ENCODE measurements at places on chromosomes 2 and 18.

DNA sequence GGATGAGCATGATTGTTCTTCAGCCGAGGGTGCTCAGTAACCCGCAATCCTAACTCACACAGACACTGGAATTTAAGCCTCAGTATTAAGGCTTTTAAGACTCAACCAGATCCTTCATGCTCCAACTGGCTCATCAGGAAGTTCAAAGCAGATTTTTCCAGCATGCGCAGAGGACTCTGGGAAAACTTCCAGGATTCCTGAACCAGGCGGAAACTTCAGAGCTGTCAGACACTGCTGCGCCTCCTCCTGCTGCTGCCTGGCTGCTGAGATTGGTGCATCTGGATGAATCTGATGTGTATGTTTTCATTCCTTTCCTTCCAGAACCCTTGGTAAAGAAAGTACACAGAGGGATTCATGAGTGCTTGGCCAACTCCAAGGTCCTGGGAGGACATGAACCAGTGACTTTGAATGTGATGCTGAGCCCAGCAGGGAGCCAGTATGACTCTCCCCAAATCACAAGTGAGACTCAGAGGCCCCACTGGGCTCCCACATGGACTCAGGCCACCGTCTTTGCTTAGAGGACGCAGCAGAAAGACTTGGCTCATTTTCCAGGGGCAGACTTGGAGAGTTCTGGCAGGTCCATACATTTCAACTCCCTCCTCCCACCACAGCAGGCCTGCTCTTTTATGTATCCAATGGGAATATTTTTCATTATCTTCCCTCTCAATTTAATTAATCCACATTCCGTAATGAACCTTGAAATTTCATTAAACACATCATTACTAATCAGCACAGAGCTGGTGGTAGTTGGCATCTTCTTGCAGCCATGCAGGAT is 143.5 kb upstream of the HDAC4 start:
- no peak for DNase-seq

- DNase-seq, result no peak
These were observed 144.6 kb upstream of the SATB2 start for GRCh38 chr2:199602271-199602895.

- no peak for DNase-seq
These were observed at the start of gene ZSWIM2 for GRCh38 chr2:186848873-186849578. Gene ZSWIM2 (minus strand): TSS chr2:186849170. CDS start chr2:186849130, 40 bp downstream.

- DNase-seq, result no peak
These were observed 148.8 kb downstream of the ARL4C start for GRCh38 chr2:234348081-234348480.

GRCh38 chr18:34397286-34397896 is 172.7 kb upstream of the NOL4 start:
- no peak for DNase-seq

DNA sequence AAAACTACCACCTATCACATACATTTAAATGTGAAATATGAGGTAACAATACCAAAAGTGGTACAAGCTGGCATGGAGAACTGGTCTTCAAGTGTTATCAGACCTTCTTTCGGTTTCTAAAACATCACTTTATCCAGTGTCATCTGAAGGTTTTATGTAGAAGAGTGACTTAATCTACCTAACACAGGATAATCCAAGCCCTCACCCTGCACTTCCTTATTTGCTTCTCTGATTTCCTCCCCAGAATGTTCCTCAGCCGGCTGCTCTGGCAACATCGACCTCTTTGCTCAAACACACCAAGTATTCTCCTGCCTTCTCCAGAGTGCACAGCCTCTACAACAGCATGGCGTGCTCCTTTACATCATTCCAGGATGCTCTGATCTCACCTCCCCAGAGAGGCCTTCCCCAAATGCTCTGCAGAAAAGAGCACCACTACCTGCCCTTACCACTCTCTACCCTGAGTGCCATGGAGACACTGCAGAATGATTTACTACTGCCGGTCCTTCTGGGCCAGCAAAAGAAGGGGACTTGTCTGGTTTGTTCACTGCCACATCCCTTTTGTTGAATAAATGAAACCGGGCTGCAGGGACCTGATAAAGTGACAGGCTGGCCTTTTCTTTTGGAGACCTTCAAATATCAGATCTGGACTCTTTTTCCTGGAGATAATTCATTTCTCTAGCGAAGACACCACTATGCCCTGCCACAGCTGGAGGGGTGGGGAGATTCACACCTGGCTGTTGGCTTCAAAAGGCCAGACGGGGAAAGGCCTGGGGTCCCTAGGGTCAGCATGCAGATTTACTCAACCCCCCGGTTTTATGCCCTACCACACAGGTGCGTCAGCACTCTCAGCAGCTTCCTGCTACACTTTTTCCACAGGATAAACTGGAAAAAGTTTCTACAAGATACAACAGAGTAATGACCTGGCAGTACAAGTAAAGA is 42.0 kb downstream of the TTR start:
- no peak for DNase-seq

DNA sequence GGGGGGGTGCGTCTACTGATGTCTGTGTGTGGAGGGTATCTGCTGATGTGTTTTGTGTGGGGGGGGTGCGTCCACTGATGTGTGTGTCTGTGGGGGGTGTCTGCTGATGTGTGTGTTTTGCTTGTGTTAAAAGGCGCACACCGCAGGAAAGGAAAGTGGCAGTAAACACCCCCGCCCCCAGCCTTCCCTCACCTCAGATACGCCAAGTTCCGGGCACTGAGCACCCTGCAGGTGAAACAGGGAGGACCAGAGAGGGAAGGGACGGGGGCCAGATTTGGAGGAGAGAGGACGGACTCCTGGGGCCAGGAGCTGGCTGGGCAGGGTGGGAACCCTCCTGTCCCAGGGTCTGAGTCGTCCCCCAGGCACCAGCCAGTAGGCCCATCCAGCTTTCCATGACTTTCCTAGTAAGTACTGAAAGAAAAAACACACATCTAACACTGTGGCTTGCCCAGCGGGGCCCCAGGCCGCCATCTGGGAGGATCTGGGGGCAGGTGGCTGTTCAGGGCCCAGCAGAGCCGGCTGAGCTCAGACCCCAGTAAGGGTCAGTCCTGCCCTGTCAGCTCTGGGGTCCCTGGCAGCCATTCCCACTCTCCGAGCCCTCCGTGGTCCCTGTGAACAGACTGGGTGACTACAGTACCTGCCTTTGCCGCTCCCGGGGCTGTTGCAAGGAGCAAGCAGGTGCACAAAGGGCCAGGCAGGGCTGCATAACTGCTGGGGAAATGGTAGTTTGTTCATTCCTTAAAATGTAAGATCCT is 126.9 kb downstream of the NFATC1 start:
- no peak for DNase-seq

- DNase-seq, result no peak
These were observed 122.6 kb upstream of the TWIST2 start for GRCh38 chr2:238725298-238725697.

DNA sequence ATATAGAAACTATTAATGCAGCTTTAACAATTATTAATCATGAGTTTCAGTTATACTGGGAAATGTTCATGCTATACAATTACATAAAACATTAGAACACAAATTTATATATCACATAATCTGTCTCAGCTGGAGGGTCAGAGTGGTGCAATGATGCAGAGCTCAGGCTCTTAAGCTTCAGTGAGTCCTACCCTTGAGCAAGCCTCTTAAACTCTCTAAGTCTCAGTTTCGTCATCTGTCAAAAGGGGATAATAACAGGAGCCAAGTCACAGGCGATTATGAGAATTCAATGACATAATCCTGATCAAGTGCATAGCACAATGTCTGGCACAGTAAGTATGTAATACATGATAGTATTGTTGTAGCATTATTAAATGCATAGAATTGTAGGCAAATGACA is 46.0 kb downstream of the LAMA1 start:
- DNase-seq, result no peak

GRCh38 chr2:151097895-151098294 is 163.8 kb downstream of the RBM43 start:
- DNase-seq, result no peak

- DNase-seq, result no peak
These were observed 127.6 kb downstream of the CLIP4 start for GRCh38 chr2:29242621-29243375.

GRCh38 chr18:59760212-59760611 is 63.0 kb upstream of the CCBE1 start:
- no peak for DNase-seq

- no peak for DNase-seq
These were observed 641.6 kb downstream of the SUCLG1 start for GRCh38 chr2:83817511-83817910.

DNA sequence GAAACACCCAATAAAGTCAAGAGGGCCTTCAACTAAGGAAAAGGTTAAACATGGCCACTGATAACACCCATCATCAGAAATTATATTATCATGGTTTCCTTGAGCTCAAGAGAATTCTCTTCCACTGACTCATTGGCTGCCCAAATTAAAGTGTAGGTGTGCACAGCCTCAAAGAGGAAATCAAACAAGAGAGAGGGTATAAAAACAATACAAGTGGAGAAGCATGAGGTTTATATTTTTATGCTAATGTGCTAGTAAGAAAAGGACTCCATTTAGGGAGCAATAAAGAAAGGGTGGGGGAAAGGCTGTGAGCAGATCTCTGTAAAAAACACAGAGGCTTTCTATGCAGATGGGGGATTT is 168.8 kb upstream of the VRK2 start:
- no peak for DNase-seq

DNA sequence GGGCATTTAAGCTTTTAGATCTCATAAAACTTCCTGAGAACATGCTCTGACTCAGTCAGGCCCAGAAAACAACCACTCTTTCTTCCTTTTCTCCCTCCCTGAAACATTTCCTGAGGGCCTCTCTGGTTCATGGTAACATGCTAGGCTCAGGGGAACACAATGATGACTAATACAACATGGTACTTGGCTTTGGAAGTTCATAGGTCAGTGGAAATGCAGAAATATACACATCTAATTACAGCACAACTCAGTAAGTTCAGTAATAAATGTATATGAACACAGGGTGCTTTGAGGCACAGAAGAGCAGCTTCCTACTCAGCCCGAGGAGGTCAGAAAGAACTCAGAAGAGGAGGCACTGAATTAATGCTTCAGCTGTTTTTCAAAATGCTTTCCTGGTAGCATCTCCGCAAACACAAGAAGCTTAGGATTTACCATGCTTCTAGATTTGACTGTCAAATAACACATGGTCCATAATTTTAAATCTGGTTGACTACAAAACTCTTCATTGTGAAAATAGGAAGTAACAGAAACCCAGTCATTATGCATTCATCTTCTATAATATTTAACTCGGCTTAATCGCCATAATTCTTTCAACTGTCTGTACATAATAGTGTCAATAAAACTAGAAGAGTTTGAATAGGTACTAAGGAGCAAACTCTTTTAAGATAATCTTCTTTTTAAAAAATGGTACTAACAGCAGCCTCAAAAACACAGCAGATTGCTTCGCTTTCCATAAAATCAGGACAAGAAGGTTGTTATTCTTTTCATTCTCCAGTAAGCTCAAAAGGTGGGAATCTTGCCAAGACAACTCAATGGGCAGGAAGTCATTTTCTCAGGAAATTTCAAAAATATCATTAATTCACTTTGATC is 251.3 kb downstream of the DLGAP1 start:
- no peak for DNase-seq

DNA sequence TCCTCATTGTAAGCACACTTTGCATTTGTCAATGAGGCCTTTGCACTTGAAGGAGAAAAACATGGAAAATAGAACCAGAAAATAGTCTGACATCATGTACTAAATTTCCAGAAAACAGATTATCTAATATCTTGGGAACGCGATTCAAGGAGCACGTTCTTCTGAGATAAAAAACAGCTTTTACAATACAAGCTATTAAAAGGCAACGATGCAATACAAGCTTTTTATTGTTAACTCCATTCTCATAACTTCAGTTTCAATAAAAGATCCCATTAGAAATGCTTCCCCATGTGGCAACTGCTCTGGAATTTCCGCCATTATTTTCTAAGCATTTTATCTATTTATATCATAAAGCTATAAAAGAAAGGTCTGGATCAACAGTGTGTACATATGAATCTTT is 40.3 kb downstream of the NRXN1 start:
- DNase-seq, result no peak

DNA sequence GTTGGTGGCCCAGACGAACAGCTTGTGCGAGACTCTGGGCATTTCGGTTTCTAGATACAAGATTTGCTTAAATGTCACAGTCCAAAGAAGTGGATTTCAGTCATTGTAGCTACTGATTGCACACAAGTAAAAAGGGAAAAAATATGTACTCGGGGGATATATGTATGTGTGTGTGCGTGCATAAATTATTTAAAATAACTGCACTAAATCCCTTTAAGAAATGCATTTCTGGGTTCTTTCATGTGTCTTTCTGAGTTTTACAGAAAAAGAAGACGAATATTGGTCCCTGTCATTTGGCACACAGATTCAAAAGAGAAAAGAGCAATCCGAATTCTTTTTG is 2.1 kb upstream of the EPHA4 start:
- no peak for DNase-seq

- DNase-seq, result no peak
These were observed 28.3 kb downstream of the TWSG1 start for GRCh38 chr18:9362869-9363268.

GRCh38 chr2:107986278-107987217 is at the start of gene SLC5A7:
Gene SLC5A7 (plus strand): TSS chr2:107986524. CDS start chr2:107988156, 1,632 bp downstream.
- no peak for DNase-seq

DNA sequence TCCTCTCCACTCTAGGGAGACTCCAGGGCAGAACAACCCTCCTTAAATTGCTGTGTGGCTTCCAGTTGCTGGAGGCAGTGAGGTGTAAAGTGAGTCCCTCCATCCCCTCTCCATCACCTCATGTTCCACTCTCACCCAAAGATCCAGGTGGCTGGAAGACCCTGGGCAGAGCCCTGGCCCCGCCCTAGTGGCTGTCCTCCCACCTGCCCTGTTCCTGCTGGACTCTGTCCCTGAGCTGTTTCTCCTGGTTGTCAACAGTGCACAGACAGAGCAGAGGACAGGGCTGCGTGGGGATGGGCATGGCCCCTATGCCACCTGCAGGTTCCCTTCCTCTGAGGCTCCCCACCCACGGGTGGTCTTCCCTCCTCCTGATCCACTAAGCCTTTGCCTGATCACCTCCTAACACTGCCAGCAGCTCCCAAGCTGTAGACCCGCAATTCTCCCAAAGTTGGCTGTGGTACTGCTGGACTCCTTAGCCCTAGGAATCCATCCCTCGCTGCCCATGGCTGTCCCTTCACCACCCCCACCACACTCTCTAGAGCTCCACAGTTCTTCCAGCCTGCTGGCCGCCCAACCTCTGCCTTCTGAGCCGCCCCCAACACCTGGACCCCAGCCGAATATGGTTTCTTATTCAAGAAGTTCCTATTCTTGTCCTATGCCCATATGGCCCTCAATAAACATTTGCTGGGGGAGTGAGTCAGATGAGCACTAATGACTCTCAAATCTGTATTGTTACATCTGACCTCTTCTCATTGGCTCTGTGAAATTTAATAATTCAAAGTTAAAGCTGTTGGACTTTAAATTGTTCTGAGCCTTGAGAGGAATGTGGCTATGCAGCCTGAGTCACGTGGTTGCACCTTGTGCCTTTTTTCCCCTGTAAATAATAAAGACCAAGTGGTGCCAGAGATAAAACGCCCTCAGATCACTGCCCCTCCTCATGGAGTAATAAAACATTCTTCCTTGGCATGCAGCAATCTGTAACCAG is 260.0 kb upstream of the HS6ST1 start:
- DNase-seq, result no peak

DNA sequence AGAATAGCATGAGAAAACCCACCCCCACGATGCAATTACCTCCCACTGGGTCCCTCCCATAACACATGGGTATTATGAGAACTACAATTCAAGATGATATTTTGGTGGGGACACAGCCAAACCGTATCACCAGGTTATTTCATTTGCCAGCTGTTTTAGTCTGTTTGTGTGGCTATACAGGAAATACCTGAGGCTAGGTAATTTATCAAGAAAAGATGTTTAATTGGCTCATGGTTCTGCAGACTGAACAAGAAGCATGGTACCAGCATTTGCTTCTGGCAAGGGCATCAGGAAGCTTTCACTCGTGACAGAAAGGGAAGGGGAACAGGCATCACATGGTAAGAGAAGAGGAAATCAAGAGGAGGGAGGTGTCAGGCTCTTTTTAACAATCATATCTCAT is 329.2 kb downstream of the GULP1 start:
- DNase-seq, result no peak

Measured in SW 1271 (cell line).